ENCODE measurements at places on chromosomes 4 and X.

GRCh38 chrX:8453611-8454010 is 11.0 kb upstream of the VCX3B start:
- DNase-seq = no peak

DNA sequence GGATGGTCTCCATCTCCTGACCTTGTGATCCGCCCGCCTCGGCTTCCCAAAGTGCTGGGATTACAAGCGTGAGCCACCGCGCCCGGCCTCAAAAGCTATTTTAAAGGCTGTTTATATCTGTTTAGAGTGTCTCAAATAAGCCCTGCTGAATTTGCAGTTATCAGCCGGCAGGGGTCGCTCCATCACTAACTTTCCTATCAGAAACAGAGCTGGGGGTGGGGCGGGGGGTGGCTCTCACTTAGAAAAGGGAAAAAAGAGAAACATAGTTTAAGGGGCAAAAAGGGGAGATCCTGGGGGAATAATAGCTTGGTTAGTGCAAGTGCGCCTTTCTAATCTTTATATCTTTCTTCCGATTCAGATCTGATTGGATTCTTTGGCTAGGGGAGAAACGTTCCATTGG is 450.7 kb downstream of the UBE2NL start:
- DNase-seq = no peak

- no peak for DNase-seq
Observed at GRCh38 chr4:7979652-7979968, 39.9 kb upstream of the AFAP1 start.

DNA sequence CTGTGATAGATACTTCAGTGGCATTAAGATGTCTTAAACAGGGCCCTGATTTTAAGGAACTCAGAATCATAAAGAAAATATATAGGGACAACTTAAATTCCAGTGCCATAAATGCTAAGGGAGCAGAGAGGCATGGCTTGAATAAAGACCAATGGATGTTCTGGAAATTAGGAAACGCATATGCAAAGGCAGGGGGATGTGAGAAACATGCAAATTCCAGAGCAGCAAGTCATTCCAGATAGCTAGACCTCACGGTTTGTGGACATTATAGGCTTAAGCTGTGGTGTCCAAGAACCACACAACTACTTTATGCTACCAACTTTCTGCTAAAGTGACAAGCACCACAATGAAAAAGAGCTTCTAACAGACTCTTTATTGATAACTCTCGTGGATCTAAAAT is 132.6 kb upstream of the ANK2 start:
- peak; percentile 13 for DNase-seq

DNA sequence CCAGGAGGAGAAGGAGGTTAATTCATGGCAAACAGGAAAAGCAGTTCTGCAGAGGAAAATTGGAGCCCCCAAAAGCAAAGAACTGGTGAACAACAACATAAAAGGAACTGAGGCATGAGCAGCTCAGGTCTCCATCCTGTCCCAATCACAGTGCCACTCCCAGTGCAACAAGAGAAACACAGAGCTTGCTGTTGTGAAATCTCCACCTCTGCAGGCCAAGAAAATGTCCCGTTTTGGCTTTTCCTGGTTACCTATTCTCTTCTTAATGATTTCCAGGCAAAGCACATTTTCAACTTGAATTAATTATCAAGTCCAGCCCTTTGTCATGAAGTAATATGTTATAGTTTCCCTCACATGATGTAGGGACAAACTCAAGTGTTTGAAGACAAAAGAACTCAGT is 778 bp downstream of the C1QTNF7 start:
- DNase-seq = no peak

GRCh38 chr4:52192001-52192400 is 140.9 kb downstream of the SPATA18 start:
- no peak for DNase-seq

GRCh38 chr4:1039493-1040343 is 28.3 kb downstream of the FGFRL1 start:
- peak; percentile 9 for DNase-seq

DNA sequence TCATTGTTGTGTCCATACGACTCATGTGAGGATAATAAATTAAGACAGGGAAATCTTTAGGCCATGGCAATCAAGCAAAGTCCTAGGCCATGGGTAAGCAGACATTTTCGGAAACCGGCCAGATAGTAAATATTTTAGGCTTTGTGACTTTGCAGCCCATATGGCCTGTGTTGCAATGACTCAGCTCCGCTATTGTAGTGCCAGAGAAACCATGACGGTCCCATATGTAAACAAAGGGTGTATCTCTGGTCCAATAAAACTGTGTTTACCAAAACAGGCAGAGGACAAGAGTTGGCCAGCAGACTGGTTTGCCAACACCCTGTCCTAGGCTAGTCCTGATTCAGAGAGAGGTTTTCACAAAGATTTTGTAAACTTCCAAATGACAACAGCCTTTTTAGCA is 5.0 kb downstream of the FAM114A1 start:
- DNase-seq = peak; percentile 78

DNA sequence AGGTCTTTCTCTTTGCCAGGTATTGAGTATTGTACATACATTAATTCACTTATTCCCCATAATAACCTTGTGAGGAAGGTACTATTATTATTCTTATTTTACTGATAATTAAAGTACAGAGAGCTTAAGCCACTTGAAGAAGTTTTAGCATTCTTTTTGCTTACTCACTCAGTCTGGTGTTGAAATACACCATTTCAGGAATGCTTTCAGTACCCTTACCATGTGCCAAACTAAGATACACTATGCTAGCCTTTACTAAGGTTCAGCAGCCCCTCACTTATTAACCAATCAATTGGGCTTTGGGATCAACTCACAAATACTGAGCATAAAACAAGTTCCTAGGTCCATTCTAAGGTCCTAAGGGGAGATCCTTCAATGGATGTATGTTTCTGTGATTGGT is 179.0 kb upstream of the FGF13 start:
- DNase-seq = peak; percentile 23

GRCh38 chr4:74682567-74683359 is 111.6 kb downstream of the BTC start:
- DNase-seq = peak; percentile 86

DNA sequence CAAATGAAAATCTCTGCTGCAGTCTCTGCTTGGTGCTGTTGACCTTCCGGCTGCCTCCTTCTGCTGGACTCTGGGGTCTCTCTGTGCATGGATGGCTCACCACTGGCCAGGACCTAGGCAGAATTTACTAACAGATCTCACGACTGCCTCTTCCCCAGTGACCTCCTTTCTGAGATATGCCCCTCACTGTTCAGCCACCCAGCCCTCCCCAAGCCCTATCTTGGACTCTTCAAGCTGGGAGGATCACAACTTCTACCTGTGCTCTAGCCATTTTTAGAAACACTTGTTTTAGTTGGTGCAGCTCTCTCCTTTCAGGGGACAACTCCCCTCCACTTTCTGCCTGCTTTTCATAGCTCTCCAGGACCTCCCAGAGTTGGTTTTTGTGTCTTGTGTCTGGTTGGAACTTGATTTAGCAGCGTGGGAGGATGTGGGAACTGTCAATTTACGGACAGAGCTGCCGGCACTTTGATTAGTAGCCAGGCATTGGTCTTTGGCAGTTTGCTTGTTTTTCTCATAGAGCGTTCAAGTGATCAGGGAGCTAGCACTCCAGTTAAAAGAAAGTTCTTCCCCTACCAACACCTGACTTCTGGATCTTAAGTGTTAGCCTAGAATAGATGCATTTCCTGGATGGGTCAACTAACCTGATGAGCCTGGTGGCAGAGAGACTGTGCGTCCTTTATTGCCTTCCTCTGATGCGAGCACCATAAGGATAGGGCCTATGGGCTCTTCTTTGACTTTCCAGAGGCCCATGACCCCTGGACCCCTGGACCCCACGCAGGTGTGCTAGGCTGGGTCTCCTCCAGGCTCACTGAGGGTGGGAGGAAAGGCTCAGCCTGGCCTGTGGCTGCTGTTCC is 6.5 kb downstream of the RGS12 start:
- DNase-seq = no peak

- DNase-seq = no peak
Observed at GRCh38 chrX:155899366-155899765, 18.2 kb downstream of the VAMP7 start.

DNA sequence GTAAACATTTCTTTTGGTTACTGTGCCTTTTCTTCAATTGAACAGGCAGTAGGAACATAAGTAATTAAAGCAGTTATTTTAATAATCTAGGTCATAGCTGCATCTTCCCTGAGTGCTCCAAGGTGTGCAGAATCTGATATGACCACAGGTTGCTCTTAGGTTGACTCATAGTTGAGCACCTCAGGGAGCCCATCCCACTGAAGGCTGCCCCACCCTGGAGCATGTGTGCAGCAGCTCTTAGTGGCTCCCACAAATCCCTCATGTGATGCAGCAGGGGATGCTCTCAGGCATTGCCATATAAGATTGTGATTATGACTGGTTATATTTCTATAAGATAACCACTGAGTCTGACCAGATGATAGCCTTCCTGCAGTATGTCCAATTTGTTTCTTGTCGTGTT is 72.3 kb downstream of the ZNF518B start:
- DNase-seq = no peak

- no peak for DNase-seq
Observed at GRCh38 chrX:153582896-153583295, 16.0 kb downstream of the CCNQ start.

DNA sequence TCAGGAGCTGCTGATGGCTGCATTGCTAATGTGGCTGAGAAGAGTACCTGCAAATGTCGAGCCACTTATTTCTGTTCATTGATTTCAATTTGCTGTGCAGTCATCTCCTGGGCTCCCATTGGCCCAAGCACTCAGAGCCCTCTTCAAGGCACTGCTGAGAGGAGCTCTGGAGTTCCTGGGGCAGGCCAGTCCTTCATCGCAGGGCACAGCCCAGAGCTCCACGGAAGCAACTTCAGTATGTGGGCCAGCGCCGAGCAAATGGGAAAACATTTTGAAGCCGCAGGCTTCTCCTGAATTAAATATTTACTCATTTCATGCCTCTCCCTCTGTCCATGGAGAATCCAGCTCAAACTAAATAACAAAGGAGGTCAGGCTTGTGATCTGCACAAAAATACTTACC is 383.3 kb downstream of the BCOR start:
- DNase-seq = no peak

DNA sequence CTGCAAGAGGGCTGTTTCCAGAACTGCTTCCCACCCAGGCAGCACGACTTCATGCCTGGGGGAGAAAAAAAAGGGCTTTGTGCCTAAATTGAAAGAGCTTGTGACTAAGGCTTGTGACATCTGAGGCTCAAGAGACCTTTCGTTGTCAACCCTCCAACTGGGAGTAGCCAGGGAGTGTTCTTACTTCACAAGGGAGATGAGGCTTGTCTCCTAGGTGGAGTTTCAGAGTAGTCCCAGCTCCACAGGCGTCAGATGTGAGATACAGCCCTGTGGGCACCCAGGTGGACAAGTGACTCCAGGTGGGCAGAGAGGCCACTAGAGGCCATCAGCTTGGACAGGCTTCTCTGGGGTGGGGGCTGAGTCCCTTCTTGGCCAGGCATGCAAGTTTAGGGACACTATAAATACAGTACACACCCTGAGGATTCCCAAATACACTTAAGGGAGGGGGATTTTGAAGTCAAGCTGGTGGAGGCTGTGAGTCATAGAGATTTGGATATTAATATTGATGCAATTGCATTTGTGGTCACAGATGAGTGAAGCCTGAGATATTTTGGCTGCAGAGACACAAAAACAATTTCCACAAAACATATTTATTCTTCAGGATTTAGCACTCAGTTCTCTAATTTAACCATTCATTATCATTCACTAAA is 40.1 kb upstream of the SETD7 start:
- DNase-seq = peak; percentile 40

DNA sequence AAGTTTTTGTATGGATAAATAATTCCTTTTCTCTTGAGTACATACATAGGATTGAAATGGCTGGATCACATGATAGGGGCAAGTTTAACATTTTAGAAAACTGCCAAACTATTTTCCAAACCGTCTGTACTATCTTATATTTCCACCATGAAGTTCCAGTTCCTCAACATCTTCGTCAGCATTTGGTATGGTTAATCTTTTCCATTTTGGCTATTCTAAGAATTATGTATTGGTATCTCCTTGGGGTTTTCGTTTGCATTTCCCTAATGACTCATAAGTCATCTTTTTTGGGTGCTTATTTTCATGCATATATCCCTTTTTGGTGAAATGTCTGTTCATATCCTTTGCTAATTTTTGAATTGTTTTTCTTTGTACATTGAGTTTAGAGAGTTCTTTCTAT is 227.7 kb downstream of the DLG3 start:
- no peak for DNase-seq

DNA sequence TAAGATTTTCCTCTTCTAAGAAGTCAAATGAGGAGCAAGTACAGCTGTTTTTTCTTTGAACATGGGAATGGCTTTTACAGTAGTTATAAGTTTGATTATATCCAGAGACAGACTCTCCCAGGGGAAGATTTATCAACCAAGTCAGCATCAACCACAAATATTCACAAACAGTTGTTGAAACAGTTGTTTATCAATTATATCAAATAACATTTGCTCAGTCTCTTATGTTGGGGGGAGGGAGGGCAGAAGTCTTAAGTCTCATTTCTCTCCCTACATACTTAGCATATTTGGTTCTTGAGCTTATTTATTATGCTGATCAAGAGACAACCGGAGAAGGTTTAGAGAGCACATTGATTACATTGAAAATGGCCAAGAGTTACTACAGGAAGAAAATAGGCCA is 110.1 kb downstream of the FBXO8 start:
- DNase-seq = peak; percentile 31

- no peak for DNase-seq
Observed at GRCh38 chr4:17195461-17196275, 297.2 kb upstream of the LDB2 start.

DNA sequence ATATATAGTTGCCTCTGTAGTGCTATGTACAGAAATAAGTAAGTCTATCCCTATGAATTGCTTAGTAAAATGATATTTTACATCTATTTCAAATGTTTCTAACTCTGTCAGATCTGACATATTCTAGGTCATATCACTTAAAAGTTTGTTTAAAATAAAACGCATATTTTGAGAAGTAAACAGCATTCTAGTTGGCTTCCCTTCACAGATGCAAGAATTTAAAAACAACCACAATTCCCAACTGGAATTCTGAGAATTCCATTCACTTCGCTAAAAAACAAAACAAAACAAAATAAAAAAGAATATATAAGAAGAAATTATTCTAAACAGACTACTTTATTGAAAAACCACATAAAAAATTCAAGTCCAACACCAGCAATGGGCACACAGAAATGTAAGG is 126.0 kb downstream of the PPP3CA start:
- DNase-seq = no peak

DNA sequence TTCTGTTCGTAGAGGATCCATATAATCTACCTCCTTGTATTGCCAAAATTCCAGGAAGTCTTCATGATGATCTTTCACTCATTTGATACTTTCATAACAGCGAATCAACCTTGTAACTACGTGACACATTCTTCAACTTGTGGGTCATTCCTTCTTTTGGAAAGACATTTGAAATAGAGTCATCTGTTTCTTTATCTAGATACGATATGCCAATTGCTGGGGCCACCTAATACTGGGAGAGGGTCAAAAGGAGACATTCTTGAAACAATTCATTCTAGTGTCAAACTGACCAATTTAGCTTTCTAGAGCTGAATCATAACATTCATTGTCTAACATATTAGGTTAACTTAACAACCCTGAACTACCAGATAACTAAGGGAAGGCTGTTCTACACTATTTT is 62.9 kb upstream of the SMAD1 start:
- DNase-seq = no peak

- DNase-seq = no peak
Observed at GRCh38 chr4:53994382-53995102, 69.9 kb downstream of the CHIC2 start.

GRCh38 chr4:153257151-153257620 is 52.9 kb downstream of the TRIM2 start:
- DNase-seq = peak; percentile 28

Data from HCEC 1CT (cell line).